NCI-H1694 (cell line): ENCODE measurements at places on chromosomes 16 and 17.

DNA sequence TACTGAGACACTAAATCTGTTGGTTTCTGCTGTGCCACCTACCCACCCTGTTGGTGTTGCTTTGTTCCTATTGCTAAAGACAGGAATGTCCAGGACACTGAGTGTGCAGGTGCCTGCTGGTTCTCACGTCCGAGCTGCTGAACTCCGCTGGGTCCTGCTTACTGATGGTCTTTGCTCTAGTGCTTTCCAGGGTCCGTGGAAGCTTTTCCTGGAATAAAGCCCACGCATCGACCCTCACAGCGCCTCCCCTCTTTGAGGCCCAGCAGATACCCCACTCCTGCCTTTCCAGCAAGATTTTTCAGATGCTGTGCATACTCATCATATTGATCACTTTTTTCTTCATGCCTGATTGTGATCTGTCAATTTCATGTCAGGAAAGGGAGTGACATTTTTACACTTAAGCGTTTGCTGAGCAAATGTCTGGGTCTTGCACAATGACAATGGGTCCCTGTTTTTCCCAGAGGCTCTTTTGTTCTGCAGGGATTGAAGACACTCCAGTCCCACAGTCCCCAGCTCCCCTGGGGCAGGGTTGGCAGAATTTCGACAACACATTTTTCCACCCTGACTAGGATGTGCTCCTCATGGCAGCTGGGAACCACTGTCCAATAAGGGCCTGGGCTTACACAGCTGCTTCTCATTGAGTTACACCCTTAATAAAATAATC, 14.6 kb downstream of the STH start:
- no peak for DNase-seq

GRCh38 chr17:22303096-22303495, 610.8 kb downstream of the KCNJ18 start:
- no peak for DNase-seq

DNA sequence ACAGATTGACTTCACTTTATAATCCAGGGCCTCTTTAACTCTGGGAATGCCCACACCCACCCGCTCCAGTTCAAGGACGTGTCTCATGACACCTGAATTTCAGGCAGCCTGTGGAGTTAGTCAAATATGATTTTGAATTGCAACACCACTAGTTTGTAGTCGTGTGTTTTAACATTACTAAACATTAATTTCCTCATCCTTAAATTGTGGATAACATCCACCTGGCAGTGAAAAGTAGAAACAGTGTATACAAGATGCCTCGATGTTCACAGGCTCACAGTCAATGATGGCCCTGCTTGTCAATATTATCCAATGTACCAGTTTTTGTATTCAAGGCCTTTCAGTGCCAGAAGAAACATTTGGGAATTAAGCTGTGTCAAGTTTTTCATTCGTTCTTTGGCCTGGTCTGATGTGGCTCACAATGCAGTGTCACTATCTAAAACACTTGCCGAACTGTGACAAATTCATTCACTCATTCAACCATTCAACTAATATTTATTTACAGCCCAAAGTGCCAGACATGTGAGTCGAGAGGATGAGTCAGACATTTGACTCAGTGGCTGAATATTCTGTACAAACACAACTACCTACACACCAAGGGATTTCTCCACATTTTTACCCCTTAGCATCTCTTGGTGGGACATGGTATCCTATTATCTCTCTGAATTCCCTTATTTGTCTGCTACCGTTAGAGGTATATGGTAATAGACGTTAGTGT, 1.4 kb downstream of the MEIOB start:
- DNase-seq, result no peak

GRCh38 chr16:74585846-74586443, 21.0 kb downstream of the GLG1 start:
- DNase-seq, result no peak

- no peak for DNase-seq
Observed at GRCh38 chr17:38507436-38507835, 79.2 kb downstream of the ARHGAP23 start.

- DNase-seq, result peak; percentile 59
Observed at GRCh38 chr17:45841186-45841585, 3.5 kb upstream of the SPPL2C start.

DNA sequence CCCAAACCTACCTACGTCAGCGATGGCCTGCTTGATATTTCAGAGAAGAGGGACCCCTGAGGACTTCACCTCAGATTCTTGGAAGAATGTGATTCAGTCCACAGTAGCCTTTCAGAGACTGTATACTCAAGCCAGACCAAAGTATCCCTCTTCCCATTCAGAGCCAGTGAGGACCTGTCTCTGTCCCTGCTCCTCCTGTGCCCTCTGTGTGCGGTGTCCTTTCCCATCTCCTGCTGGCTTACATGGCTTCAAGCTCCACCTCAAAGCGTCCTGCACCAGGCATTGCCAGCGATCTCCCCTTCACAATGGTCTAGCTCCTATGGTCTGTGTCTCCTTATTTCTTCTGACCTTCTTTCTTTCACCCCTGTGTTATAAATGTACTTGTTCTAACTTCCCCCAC, 39.5 kb upstream of the HLF start:
- DNase-seq, result no peak

- no peak for DNase-seq
Observed at GRCh38 chr17:72730077-72730476, 362.4 kb downstream of the SLC39A11 start.

GRCh38 chr17:83050651-83051395, 28.6 kb upstream of the METRNL start:
- no peak for DNase-seq

- DNase-seq, result no peak
Observed at GRCh38 chr16:21186326-21186691, 25.1 kb downstream of the ZP2 start.

GRCh38 chr17:31645351-31645750, 213.7 kb downstream of the COPRS start:
- DNase-seq, result no peak

DNA sequence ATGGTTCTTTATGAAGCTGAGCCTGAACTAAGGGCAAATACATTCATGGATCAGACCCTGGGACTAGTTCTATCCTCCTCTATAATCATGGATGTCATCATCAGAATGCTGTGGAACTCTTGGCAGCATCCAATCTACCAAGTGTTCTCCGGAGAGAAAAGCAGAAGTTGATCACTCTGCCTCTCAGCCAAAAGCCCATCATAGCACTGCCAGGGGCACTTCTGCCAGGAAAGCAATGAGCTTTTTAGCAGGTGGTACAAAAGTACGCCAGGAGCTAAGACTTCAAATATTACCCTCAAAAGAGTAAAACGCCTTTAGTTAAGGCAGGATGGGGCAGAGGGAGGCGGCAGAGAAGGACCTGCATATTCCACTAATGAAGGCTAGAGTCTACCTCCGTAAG, 279.0 kb downstream of the SLC39A11 start:
- no peak for DNase-seq

DNA sequence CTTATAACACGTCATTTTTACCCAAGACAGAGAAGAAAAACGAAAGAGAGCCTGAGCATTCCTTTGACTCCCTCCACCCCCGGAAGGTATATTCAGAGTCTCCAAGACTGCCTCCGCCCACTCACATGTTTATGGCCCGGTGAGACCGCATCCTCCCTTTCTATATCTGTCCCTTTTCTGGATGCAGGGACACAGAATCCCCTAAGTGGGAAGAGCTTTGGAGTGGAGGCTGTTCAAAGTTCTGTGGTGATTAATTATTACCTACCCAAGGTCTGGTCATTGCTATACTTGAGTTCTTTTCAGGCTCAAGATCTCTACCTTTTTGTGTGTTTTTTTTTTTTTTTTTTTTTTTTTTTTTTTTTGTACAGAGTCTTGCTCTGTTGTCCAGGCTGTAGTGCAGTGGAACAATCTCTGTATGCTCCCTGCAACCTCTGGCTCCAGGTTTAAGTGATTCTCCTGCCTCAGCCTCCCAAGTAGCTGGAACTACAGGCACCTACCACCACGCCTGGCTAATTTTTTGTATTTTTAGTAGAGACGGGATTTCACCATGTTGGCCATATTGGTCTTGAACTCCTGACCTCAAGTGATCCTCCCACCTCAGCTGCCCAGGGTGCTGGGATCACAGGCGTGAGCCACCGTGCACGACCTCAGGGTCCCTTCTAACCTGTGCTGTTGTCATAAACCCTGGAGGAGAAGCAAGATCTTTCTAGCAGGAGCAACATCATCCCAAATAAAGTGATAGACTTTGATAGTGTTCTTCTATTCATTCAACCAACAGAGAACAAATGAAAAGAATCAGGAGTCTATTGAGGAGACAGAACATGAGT, 407.1 kb downstream of the WWOX start:
- no peak for DNase-seq

DNA sequence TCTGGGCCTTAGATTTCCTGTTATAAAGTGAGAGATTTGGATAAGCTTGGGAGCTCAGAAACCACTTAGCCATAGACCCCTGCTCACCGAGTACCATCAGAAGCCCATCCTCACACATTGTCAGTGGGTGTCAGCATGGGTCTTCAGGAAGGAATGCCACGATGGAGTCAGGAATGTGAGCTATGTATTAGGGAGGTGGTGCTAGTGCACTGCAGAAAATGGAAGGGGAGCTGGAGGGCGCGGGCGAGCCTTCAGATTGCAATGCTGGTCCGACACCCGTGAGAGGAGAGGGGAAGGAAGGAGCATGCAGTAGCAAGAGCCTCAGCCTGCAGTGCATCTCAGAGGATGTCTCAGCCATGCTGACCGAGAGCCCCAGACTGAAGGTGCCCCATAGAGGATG, 294.5 kb downstream of the FOXL1 start:
- DNase-seq, result no peak
